ENCODE measurements at places on chromosomes 11 and 22. TPM values are rescaled to one million over a fixed set of nuclear protein-coding genes. Genes with fewer than 3 reads are reported as not detected.

The DCUN1D5 gene
- 138 TPM for total RNA-seq

The TRIOBP gene
- total RNA-seq: 32.3 TPM

The APOBEC3B gene
- total RNA-seq: 6.5 TPM

The KCNK4 gene
- total RNA-seq: not detected

The IRAG1 gene
- total RNA-seq: 0.02 TPM

The TIMM10 gene
- total RNA-seq: 191 TPM

GRCh38 chr11:26580929-26581328, 8.9 kb upstream of the MUC15 start:
- no peak for DNase-seq

- no peak for DNase-seq
Measured at GRCh38 chr22:50439314-50439870, 35.4 kb downstream of the SBF1 start.

DNA sequence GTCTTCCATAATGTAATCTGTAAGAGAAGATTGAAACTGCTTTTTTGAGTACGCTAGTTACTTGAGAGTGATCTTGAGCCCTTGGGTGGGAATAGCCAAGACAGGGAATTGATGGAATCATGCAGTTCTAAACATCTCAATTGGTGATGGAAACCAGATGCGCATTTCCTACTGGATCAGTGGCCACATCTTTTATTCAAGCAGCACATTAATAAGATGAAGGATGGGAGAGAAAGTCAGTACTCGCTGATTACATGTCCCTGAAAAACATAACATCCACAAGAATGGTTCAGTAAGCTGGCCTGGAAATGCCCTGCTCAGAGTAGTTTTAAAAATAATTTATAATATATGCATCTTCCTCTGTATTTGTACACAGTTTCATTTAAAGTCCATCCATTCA, 833.8 kb downstream of the JRKL start:
- no peak for DNase-seq

DNA sequence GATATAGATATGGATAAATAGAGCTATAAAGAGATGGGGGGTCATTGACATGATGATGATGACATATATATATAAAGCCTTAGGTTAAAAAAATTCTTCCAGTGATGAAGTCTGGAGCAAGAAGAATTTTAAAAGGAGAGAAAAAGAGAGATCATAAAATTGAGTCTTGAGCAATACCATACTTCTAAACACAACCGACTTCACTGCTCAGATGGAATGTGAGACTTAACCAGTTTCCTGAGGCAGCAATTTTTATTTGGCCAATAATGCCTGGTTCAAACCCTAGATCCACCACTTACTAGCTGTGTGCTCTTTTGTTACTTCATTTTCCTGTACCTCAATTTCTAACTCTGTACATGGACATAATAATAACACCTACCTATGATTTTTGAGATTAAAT, 229.5 kb downstream of the TTC28 start:
- DNase-seq: no peak

DNA sequence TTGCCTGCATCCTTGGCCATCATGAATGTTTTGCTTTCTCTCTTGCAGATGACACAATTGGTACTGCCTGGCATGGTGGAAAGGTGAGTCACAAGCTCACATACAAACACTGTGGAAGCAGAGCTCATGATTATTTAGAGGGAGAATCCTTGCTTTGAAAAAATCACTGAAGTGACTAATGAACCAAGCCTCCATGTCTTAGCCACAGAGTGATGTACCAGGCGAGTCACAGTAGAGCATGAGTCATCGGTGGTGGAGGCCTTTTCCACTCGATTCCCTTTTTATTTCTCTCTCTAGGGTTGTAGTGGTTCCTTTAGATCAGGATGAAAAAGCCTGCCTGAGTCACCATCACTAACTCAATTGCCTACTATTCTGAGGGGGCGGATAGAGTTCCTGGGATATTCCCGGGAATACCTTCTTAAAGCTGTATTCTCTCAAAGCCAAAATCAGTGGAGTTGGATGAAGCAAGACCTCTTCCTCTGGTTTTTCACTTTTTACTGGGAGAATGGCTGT, 49.6 kb upstream of the ALKBH3 start:
- peak; percentile 100 for DNase-seq

DNA sequence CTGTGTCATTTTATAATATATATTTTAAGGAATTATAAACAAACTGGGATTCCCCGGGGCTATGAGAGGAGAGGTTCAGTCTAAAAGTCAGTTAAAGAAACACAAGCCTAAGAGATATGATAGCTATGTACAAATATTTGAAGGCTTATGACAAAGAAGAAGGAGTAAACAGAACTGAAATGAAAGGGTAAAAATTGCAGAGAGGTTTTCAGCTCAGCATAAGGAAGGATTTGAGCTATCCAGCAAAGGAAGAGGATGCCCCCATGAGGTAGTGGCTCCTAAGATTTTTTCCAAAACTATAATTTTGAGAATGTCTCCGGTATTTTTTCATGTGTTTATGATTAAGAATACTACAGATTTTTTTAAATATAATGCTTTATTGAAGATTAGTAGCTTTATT, 57.9 kb upstream of the ANGPTL5 start:
- DNase-seq: no peak

GRCh38 chr22:30128511-30128910, 48.2 kb downstream of the HORMAD2 start:
- no peak for DNase-seq

GRCh38 chr11:61345954-61346843, 13.2 kb downstream of the TKFC start:
- DNase-seq: no peak

DNA sequence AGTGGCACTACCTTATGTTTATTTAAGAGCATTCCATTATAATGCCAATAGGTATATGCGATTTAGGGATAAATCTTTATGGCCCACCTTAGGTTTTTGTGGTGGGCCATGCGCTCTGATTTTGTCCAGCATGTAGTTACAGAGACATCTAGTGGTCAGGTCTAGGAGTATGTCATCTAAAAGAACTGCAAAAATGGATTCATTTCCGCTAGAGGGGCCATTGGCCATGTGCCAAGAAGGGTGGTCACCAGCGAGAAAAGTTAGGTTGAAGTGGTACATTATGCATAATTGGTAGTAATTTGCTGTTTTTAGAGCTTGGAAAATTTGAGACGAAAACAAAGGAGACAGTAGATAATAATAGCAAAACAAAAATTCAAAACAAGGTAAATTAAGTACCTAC, 27.7 kb downstream of the LRRC4C start:
- DNase-seq: no peak

DNA sequence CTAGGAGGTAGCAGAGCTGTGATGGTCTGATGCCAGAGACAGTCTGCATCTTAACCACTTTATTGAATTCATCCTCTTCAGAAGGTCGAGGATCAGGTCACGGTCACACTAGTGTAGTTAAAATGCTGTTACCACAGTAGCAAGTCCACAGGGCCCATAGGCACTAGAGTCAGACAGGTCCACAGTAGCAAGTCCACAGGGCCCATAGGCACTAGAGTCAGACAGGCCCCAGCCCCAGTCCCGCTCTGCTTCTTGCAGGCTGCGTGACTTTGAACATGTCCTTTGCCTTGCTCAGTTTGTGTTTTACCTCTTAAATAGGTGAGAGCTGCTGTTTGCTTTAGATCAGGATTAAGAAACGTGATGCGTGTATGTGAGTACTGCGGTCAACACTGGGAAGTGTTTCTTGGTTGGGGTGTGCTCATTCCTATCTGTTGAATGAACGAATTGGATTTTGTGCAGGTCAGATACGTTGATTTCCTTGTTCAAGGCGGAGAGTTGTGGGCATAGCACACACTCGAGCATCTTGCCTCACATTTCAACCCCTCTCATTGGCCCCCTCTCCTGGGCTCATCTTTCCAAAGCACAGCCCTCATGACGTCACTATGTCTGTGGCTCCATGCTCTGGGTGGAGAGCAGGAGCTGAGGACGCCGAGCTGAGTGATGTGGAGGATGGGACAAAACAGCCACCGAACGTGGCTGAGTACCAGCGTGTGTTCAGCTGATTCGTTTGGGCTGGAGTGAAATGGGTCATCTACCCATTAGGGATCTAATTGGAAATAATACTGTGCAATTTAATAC, 191.7 kb downstream of the TBC1D22A start:
- DNase-seq: no peak

- no peak for DNase-seq
Measured at GRCh38 chr11:32311346-32312065, 123.8 kb downstream of the WT1 start.

DNA sequence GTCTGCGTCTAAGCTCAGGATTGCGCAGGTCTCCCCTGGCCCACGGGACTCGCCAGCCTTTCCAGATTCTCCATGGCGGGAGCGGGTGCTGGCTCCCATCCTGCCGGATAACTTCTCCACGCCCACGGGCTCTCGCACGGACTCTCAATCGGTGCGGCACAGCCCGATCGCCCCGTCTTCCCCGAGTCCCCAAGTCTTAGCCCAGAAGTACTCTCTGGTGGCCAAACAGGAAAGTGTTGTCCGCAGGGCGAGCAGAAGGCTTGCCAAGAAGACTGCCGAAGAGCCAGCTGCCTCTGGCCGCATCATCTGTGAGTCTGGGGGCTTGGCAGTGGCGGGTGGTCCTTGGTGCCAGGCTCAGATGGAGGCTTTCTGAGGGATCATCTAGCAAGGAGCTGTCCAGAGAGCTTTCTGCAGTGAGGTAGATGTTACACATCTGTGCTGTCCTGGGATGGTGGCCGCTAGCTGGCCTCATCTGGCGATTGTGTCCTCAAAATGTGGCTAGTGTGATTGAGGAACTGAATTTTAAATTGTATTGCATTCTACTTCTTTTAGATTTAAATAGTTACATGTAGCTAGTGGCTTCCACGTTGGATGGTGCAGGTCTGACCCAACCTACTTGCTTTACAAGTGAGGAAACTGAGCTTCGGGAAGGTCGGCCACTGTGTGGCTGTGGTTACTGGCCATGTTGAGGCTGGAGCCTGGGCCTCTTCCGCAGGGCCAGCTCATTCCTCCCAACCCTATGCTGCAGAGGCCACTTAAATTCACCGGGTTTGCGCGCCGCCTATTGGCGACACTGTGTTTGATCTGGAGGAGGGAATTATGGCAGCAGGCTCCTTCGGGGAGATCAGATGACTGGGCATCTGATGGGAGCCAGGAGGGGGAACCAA, 6.7 kb downstream of the INCENP start:
- no peak for DNase-seq

DNA sequence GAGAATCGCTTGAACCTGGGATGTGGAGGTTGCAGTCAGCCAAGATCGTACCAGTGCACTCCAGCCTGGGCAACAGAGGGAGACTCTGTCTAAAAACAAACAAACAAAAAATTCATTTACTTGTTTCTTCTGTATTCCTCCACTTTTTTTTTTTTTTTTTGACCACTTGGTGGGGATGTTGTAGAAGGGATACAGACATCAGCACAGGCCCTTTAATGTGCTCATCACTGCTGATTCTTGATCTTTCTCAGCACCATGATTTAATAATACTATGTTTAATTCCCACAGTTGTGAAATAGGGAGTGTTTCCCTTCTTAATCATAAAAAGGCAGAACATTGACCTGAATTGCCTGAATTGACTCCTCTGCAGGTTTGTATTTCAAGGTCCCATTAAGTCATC, 4.5 kb downstream of the TTC9C start:
- DNase-seq: peak; percentile 54

DNA sequence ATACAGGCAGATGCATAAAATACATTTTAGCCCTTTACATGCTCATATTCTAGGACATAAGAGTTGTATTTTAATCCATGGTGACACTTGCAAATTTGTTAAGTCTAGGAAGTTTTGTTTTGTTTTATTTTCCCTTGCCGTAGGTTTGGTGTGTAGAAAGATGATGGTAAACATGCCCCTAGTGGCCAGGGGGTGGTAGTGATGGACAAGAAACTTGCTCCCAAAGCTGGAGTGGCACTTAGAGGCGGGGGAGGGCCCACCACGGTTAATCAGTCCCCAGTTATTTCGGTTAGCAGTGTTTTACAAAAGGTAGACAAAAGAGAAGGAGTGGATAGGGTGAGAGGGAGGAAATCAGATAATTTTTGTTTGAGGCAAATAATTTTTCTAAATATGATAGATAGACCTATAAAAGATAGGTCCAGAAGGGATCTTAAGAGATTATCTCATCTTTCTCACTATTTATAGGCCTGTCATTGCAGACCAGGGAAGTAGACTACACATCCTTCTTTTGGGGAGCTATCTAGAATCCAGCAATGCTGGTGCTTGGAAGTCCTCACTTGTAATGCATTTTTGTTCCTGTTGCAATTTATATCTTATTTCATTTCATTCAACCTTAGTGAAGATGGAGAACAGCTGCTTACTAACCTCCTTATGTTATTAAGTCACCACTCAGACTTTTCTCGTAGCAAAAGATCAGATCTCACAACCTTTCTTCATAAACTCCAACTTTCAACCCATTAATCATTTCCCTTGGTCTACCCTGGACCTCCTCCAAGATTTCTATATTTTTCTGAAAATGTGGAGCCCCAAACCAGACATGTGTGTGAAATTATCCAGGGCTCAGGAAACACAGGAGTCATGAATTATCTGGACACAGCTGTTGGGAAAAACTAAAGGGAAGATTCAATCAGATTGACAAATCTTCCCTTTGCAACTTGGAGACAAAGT, 5.9 kb upstream of the BDNF start:
- DNase-seq: peak; percentile 44

- no peak for DNase-seq
Measured at GRCh38 chr11:100791860-100792259, 104.8 kb downstream of the ARHGAP42 start.

DNA sequence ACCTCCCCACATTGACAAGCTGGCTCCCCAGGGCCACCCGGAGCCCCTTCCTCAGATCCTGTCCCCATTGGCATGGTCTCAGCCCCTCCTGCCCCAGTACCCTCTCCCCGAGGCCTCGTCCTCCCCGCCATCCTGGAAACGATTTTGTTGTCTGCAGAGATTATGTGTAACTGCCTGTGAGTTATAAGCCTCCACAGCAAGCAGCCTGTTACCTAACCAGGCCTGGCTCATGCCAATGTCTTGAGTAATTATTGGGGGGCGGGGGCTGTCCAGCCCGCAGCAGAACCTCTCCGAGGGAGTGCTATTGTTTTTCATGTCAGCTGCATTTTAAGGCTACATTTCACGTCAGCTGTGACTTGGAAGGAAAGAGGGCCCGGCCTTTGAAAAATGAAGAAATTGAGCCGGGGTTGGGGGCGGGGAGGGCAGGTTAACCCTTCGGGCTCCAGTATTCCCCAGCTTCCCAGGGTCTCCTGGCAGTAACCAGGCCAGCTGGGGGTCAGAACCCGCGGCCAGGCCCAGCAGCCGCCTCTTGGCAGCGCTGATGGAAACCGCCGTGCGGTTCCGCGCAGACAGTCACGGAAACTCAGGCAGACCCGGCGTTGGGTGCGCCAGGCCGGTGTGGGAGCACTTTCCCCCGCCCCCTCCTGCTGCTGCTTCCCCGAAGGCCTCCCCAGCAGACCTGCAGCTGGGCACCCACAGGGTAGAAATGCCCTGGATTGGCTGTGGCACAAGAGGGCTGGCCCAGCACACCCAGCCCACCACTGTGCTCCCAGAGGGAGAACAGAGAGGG, 59.5 kb downstream of the CDKN1C start:
- peak; percentile 88 for DNase-seq

GRCh38 chr11:116885951-116886655, 48.7 kb upstream of the APOA1 start:
- no peak for DNase-seq
